ENCODE measurements at places on chromosomes 1 and 21.

- no peak for DNase-seq
These were observed 132.3 kb downstream of the ZZZ3 start for GRCh38 chr1:77550135-77550534.

DNA sequence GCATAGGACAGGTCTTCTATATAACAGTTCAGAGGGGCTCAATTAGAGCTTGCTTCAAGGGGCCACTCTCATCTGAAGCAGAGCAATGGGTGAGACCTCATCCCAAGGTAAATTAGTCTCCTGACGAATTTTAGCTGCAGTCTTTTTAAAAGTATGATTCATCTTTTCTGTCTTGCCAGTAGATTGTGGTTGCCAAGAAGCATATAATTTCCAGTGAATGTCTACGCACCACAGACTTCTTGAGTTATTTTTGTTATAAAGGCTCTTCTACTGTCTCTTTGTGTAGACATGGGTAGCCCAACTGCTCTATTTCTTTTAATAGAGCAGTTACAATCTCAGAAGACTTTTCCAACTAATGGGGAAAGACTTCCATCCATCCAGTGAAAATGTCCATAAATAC is 108.9 kb upstream of the FMN2 start:
- DNase-seq: no peak

GRCh38 chr1:164510435-164510834 is 48.5 kb upstream of the PBX1 start:
- no peak for DNase-seq

DNA sequence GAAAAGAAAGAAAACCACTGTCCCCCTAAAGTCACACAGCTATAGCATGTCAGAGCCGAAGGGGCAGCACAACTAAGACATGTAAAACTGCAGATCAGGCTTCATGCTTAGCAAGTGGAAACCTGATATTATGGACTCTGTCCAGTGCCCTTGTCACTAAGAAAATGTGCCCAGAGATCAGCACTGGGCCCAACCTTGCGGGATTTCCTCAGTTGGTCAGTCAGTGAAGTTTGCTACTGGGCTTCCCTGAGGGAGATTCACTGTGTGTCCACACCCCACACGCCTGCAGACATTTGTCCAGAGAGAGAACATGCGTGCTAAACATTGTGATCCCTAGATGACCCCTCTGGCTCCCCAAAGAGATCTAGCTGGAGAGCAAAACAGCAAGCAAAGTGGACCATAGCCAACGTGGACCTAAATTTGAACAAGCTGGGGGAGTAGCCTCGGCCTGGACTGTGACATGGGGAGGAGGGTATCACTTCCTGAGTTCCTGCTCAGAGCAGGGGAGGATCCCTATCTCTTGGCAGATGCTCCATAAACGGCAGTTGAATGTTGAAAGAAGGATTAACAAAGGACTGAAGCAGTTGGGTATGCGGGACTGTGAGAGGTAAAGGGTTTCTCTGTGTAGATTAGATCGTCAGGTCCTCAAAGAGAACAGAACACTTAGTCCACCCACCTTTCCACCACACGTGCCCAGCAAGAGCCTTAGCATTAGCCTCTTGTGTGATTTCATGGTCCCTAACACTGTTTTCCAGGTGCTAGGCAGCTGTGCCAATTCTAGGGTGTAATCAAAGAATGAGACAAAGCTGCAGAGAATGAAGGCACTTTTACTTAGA is 53.6 kb downstream of the GLUL start:
- no peak for DNase-seq

- DNase-seq: peak; percentile 76
These were observed 18.1 kb upstream of the COL18A1 start for GRCh38 chr21:45386728-45387371.

- DNase-seq: no peak
These were observed 19.3 kb downstream of the PRKACB start for GRCh38 chr1:84163123-84163931.

DNA sequence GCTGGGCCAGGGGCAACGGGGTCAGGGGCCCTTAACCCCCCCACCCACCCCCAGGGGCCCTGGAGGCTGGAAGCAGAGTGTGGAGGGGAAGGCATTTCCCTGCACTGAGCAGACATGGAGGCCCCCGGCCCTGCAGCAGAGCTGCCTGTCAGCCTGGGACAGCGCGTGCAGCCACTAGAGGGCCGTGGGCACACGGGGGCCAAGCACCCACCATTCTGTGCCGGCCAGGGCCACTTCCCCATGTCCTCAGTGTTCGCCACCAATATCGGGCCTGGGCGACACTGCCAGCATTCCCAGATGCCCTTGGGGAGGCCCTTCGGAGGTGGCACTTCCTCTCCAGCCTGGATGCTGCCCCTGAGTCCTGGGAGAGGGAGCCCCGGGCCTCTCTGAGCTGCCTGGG is 23.2 kb upstream of the ARHGEF16 start:
- DNase-seq: no peak

DNA sequence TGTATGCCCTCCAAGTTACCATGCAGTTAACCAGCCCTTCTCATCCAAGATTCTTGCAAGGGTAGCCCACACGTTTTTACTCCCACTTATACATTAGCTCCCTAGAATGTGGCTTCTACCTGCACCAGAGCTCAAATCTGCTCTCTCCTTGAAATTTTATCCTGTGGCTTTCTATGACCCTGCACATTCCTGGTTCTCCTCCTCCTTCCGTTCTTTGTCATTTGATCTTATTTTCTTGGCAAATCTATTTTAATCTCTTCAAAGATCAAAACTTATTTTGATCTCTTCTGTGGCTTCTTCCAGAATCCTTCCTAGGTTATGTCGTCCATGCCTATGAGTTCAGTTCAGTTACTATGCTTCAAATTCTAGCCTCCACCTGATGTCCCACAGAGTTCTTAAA is 115.6 kb upstream of the GUCA2B start:
- DNase-seq: no peak

DNA sequence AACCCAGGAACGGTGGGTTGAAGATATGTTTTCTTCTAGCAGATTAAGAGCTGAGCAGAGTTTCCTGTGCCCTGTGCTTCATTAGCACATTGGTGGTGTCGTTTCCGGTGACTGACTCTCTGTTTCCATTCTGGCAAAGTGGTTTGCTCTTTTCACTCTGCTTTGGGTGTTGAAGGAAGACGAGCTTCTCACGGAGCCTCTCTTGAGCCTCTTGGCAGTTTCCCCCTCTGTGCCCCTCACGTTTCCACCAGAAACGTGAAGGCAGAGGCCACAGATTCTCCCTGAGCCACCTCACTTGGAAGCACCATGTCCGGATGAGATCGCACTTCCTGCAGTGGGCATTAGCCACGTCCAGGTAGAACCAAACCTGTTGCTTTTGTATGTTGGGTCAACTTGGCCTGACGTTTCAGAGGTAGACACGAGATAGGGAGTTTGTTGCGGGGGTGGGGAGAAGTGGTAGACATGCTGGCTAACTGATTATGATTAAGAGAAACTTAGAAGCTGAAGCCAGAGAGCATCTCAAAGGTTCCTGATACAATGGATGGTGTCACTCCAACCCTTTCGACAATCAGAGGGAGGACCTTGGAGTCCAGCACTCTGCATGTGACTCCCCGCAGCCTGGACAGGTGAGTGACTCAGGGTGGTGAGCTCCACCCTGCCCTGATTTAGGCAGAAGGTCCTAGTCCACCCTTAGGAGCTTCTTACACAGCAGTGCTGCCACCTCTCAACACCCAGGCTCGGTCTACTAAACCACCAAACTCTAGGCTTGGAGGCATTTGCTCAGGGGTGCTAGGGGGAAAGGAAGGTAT is at the start of gene LAX1:
TSS of gene LAX1 (plus strand) at position 155 of the 809 bp plus-strand sequence. CDS start at position 538, 383 bp downstream.
- no peak for DNase-seq

- DNase-seq: no peak
These were observed 91.2 kb upstream of the CACNA1E start for GRCh38 chr1:181392133-181392532.

GRCh38 chr1:76314730-76315129 is 240.2 kb downstream of the ST6GALNAC3 start:
- no peak for DNase-seq

- no peak for DNase-seq
These were observed 287.5 kb upstream of the DAB1 start for GRCh38 chr1:57711326-57711725.

DNA sequence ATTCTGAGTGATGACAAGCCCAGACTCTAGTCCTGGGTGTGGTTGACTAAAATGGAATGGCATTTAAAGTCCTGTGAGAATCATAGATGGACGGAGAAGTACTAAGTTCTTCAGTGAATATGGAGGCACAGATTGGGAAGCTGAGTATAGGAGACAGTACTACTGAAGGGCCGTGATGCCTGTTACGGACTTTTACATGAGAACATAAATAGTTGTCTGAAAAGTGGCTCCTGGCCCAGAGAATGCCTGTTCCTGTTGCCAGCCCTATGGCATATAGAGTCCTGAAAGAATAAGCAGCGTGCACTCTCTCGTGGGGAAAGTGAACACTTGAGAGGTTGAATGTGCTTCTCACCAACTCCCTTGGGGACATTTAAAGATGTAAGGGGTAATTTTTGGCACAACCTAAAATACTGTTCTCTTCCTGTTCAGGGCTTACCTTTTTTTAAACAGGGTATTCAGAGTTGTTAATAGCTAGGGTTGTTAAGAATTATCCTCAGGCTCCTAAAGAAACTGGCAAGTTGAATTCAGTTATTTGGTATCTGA is 20.4 kb downstream of the CCT8 start:
- DNase-seq: no peak

DNA sequence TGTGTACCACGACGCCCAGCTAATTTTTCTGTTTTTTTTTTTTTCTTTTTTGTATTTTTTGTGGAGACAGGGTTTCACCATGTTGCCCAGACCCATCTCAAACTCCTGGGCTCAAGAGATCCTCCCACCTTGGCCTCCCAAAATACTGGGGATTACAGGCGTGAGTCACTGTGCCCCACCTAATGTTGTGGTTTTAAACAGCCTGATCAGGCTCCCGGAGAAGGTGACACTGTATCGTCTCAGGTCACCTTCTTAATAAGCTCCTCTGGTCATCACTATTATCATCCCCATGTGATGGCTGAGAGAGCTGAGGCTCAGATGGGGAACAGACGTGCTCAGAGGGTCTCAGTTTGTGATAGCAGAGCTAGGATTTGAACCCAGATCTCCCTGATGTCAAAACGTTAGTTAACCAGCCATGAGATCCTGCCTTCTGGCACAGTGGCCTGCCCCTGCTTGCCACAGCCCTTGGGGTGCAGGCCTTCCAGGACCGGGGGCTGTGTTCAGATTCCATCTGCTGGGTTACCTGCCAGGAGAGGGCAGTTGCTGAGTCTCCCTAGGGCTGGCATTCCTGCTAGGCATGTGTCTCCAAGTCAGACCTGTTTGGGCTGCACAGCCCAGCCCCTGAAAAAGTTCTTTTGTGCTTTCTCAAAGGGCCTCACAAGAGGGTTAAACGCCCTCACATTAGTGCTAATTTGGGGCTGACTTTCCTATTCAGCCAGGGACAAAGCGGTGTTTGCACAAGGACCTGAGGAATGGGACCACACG is 32.7 kb upstream of the GRHL3 start:
- no peak for DNase-seq

DNA sequence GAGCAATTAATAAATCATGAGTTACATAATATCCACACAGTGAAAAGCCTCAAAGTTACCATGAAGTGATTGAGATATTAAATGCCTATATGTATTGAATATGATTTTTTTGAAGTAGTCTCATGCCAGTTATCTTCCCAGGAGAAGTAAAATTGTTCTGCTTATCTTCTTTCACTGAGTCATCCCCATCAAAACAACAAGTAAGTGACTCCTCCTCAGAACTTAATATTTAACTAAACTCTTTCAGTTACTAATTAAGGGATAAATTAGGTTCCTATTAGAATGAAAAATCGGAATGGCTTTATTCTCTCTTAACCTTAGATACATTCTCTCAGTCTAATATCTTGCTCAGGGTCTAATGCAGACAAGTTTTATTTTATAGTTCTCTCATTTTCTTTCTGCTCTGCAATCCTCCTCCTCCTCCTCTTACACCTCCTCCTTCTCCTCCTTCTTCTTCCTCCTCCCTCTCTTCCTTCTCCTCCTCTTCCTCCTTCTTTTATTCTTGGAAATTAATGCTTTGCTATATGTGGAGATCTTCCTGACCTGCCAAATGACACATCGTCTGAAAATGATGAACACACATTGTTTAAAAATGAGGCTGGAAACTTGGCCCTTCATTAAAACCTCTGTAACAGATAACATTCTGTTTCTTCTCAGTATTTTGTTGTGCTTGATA is 110.9 kb downstream of the RUNX1 start:
- no peak for DNase-seq

GRCh38 chr1:108828074-108828961 is 28.6 kb downstream of the AKNAD1 start:
- DNase-seq: peak; percentile 58

GRCh38 chr1:227947676-227948492 is at the start of gene WNT9A:
TSS of gene WNT9A (minus strand) at chr1:227947932. CDS start at chr1:227947887, 45 bp downstream.
- DNase-seq: peak; percentile 39

DNA sequence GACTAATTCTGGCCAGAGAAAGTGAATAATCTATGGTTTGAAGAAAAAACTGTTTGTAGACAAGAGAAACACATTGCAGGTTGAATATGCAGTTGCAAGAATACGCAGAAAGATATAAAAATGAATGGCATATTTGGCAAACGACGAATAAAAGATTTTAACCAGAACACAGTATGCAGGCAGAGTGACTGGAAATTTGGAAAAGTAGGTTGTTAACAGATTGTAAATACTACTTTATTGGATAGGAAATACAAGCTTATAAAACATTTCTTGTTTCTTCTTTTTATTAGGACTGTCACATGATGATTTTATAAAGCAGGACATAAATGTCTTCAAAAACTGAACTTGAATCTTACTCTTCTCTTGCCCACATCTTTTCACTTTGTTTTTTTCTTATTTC is 573.3 kb upstream of the PBX1 start:
- DNase-seq: no peak

GRCh38 chr1:17420391-17420918 is 19.0 kb downstream of the RCC2 start:
- no peak for DNase-seq

- DNase-seq: peak; percentile 16
These were observed 87.5 kb upstream of the KIF26B start for GRCh38 chr1:245067257-245067656.

GRCh38 chr1:26862781-26863684 is at the start of gene SFN:
TSS of gene SFN (plus strand) at chr1:26863149. CDS start at chr1:26863213, 64 bp downstream.
- DNase-seq: no peak

- no peak for DNase-seq
These were observed 25.2 kb downstream of the RCAN1 start for GRCh38 chr21:34589511-34590282.

- no peak for DNase-seq
These were observed 2.2 kb downstream of the SFPQ start for GRCh38 chr1:35190784-35191183.

GRCh38 chr1:231950331-231951128 is 323.9 kb downstream of the DISC1 start:
- DNase-seq: no peak

GRCh38 chr1:108627256-108627655 is 33.6 kb downstream of the HENMT1 start:
- DNase-seq: no peak

- DNase-seq: no peak
These were observed 15.2 kb downstream of the CHML start for GRCh38 chr1:241624935-241625334.

- no peak for DNase-seq
These were observed 2.7 kb downstream of the RPRD2 start for GRCh38 chr1:150366416-150367296.

DNA sequence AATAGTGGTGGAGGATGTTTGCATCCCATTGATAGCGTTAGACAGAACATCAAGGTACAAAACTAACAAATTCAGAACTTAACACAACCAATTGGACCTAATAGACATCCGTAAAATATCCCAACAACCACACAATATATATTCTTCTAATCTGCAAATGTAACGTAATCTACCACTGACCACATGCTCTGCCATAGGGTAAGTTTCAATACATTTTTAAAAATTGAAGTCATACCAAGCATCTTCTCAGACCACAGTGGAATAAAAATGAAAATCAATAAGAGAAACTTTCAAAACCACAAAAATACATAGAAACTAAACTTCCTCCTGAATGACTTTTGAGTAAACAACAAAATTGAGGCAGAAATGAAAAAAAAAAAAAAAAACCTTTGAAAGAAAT is 1087.5 kb downstream of the KCNT2 start:
- DNase-seq: no peak
